ENCODE measurements at places on chromosomes 6 and 20.

DNA sequence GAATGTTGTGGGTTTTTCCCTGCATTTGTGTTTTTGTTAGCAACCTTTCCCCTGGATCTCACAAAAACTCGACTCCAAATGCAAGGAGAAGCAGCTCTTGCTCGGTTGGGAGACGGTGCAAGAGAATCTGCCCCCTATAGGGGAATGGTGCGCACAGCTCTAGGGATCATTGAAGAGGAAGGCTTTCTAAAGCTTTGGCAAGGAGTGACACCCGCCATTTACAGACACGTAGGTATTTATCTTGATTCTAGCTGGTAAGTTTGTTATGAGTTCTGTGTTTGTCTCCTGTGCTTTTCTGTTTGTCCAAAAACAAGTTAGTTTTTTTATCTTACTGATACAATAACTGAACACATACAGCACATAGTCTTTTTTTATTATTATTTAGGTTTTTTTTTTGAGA lies 3.0 kb downstream of the SLC25A27 start:
- DNase-seq: no peak

- DNase-seq: no peak
Observed at GRCh38 chr6:70423189-70424134, 10.2 kb downstream of the FAM135A start.

DNA sequence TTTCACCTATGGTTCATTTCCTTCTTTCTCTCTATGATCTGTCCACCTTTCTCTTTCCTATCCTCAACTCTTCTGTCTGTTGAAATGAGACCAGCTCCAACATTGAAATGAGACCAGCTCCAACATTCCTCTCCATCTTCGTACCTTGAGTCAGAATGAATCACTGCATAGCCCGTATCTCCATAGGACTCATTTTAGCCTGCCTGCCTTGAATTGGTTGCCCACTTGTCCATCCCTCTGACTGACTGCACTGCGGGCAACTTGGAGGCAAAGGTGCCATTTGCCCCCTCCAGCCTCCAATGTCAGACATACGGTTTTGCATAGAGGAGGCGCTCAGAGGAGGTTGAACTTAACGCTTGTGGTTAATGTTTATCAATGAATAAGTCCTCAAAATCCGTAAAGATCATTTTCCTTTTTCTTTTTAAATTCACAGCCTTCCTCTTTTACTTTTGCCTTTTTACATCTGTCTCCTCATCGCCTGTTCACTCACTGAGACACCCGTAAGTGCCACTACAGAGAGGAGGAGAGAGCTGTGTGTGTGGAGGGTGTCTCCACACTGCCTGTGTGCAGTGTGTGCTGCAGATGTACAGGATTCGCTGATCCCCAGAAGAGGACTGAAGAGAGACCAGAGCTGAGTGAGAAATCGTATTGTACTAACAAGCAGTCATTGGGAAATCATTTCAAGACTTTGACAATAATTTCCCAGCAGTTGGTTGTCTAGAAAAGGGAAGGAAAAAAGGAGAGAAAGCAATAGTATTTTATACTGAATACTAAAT lies 579.6 kb upstream of the MAP3K7 start:
- no peak for DNase-seq

DNA sequence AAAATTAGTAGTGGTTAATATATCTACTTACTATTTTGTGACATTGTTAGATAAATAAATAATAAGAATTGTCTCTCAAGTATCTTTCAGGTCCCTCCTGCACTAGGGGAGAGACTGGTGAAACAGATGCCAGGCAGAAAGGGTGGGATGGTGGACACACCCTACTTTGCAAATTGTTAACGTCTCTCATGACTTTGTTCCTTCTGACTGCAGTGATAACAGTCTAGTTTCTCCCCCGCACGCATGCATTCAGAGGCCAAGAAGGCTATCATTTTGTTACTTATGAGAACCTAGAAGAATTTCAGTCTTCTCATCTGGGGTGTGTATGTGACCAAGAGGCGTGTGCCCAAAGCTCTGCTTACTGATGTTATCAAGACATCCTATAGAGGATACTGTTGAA lies 152.3 kb downstream of the EDN1 start:
- no peak for DNase-seq

DNA sequence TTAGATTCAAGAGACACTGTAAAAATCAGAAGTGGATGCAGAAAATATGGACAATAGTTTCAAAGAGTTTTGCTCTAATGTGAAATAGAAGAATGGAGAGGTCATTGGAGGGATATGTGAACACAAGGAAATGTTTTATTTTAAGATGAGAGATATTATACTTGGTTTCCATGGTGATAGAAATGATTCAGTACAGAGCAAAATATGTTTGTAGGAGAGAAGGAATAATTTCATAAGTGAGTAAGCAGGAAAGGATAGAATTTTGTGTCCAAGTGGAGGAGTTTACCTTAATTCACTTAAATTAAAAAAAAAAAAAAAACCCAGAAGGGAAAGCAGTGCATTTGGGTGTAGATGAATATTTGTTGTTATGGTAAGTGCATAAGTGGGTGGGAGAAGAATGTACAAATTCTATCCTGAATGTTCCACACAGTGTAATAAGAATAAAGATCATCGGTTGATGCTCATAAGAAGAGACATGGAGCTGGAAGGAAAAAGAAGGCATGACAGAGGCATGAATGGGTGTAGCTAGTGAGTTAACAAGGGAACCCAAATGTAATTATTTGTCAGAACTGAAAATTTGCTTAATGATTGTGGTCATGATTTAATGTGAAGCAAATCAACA lies 688.9 kb upstream of the GJE1 start:
- DNase-seq: no peak

- no peak for DNase-seq
Observed at GRCh38 chr6:79814940-79815339, 132.4 kb downstream of the ELOVL4 start.

DNA sequence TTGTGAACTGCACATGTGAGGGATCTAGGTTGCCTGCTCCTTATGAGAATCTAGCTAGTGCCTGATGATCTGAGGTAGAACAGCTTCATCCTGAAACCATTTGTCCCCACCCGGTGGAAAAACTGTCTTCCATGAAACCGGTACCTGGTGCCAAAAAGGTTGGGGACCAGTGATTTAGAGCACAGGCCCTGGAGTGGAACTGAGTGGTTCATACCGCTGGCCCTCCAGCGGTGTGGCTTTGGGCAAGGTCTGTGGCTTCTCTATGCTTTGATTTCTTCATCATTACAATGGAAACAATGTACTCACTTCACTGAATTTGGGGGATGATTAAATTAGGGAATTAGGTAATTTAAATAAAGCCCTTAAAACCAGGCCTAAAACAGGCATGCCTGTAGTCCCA lies 36.3 kb downstream of the CD164 start:
- no peak for DNase-seq

DNA sequence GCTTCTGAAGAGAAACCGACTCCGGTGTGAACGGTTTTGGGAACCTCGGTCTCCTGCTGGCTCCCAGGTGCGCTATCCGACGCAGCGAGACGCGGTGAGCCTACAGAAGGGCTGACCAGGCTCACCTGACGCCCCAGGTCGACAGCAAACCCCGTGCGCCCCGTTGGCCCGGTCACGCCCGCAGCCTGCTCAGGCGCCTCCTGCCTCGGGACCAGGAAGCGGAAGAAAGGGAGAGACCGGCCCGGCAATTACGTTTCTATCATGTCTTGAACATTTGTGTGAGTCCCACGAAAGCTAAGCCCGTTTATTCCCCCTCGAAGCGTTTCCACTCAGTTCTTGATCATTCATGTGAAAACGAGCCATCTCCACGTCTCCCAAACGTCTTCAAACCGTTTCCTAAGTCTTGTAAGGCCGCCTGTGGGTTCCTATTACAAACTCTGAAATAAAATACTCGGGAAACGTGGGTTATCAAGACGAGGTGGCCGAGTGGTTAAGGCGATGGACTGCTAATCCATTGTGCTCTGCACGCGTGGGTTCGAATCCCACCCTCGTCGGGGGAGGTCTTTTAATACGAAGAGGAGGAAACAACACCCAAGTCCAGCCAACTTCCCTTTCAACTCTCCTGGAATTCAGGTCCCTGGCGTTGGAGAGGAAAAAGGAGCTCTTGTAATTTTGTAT lies 150.5 kb upstream of the PRSS16 start:
- DNase-seq: no peak

DNA sequence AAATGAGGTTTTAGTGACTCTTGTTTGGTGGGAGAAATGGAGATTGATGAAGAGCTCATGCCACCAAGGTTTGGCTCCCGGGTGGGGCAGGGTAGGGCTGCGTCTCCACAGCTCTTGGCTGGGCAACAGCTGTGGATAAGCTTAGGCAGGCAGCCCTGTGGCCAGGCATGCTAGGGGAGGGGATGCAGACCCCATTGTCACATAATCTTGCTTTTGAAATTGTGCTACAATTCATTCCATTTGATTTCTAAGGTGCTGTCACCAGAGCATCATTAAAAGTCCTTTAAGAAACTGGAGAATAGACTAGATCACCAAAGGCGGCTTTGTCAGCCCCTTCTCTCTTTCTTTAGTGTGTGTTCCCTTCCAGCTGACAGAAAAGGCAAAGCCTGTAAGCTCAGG lies 574.2 kb upstream of the JAG1 start:
- DNase-seq: no peak

DNA sequence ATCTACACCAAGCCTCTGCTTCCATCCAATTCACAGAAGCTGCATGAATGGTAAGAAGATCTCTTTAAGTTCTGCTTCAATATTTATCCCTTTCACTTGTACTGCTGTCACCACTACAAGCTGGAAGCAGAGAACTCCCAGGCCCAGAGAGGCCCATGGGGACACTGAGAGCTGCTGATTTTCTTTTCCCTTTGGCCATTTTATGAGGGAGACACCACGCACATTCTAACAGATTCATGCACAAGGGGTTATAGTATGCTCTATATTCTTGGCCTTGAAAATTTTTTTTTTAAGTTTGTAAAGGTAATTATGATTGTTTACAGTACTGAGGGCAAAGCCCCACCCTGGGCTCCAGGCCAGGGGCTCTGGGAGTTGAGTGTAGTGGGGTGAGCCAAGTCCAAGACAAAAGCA lies 88.4 kb downstream of the MYB start:
- no peak for DNase-seq

- no peak for DNase-seq
Observed at GRCh38 chr20:24970754-24971153, 21.7 kb downstream of the CST7 start.

- DNase-seq: no peak
Observed at GRCh38 chr20:38883981-38884733, 42.1 kb upstream of the FAM83D start.

DNA sequence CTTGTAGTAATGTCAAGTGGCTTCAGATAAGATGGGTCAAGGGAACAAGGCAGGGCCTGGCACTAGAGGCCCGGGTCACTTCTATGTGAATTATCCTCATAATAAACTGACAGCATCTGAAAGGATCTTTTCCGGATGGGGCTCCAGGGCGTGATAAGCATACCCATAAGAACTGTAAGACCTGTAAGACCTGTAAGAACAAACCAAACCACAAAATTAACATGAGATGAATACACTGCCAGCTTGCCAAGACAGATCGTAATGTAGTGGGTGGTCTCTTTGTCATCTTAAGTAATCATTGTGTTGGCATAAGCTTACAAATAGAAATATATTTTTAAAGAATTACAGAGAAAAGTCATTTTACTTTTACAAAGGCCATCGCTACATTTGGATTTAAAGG lies 334.9 kb downstream of the RFPL4B start:
- DNase-seq: no peak

- DNase-seq: no peak
Observed at GRCh38 chr6:44624226-44624625, 236.7 kb downstream of the CDC5L start.

- no peak for DNase-seq
Observed at GRCh38 chr20:16541226-16541625, 32.0 kb downstream of the KIF16B start.

All from amygdala (tissue), 56 donors.